ENCODE measurements at places on chromosomes 4 and X.

DNA sequence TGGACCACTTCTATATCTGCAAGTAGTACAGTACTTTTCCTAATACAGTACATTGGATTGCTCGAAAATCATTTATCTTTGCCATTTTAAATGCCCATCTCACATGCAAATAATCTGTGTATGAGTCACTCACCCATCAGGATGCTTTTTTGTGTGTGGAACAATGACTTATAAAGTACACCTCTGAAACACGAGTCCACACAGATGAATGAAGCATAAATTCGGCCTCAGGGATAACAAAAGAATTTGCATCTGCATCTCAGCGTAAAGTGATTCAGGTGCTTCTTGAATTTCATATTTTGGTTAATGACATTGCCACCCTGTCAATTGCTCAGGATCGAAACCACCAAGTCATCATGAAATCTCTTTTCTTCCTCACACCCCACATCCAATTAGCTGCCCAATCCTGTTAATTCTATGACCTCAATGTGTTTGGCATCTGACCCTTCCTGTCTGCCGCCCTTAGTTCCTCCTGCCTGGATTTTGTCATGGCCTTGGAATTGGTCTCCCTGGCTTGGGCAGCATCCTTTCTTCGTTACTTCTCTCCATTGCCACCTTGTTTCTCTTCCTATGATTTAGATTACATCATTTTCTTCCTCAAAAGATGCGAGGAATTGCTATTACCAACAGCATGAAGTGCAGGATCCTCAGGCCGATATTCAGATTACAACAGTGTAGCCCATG lies 161.6 kb upstream of the MID1 start:
- no peak for DNase-seq

GRCh38 chrX:123833387-123833786 lies 26.5 kb upstream of the XIAP start:
- DNase-seq = peak; percentile 29

GRCh38 chr4:139279760-139280620 lies at the start of gene MGARP:
Gene MGARP, minus strand, starts transcription at chr4:139280225. Its CDS starts 67 bp downstream, at chr4:139280158.
- peak; percentile 13 for DNase-seq

- DNase-seq = no peak
Observed at GRCh38 chrX:15418041-15418706, 34.0 kb upstream of the VEGFD start.

DNA sequence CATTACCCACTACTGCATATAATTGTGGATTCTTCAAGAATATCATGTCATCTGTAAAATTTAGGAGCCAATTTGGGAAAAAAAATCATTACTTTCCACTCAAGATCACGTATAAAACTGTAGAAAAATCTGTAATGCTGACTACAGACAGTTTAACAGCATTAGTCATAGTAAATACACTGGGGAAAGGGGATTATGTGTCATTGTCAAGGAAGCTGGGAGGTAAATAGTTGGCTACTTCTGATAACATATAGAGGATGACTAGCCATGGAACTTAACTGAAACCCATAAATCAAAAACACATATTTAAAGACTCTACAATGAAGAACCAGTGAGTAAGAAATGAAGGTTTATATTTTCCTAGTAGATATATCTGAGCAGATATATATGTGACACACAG lies 1666.4 kb upstream of the IGFBP7 start:
- no peak for DNase-seq

DNA sequence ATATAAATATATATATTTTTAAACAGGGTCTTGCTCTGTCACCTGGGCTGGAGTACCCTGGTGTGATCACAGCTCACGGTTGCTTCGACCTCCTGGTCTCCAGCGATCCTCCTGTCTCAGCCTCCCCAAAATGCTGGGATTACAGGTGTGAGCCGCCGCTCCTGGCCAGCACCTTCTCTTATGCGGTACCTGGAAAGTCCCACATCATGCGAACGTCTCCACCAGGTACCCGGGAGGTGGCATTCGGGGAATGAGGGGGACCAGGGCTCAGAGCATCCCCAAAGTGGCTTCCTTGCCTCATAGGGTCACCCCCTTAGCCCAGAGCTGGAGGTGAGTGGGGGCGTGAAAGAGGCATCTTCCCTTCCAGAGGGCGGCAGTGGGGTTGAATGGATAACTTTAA lies 84.0 kb upstream of the PPP2R3B start:
- DNase-seq = no peak

DNA sequence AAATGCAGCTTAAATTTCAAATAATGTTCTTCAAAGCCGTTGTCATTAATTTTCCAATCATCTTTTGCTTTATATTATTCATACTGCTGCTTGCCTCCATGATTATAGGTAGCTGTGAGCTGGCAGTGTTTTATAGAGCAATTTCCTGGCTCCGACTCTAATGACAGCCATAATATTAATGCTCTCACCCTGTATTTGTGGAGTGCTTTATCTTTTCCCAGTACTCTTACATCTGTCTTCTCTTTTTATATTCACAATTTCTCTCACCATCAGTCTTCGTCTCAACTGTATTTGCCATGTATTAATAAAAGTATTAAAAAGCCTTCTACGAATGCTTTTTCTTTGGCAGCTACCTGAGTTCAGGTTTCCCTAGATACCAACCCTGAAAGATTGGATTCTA lies 21.0 kb downstream of the ATXN3L start:
- no peak for DNase-seq

DNA sequence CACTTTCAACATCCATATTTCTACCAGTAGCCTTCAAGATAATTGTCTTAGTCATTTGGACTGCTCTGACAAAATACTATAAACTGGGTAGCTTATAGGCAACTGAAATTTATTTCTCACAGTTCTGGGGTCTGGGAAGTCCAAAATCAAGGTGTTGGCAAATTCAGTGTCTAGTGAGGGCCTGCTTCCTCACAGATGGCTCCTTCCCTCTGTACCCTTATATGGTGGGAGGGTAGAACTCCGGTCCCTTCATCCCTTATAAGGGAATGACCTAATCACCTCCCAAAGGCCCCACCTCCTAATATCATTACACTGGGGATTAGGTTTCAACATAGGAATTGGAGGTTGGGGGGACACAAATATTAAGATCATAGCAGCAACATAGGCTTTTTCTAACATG lies 7.4 kb upstream of the TBC1D25 start:
- no peak for DNase-seq

DNA sequence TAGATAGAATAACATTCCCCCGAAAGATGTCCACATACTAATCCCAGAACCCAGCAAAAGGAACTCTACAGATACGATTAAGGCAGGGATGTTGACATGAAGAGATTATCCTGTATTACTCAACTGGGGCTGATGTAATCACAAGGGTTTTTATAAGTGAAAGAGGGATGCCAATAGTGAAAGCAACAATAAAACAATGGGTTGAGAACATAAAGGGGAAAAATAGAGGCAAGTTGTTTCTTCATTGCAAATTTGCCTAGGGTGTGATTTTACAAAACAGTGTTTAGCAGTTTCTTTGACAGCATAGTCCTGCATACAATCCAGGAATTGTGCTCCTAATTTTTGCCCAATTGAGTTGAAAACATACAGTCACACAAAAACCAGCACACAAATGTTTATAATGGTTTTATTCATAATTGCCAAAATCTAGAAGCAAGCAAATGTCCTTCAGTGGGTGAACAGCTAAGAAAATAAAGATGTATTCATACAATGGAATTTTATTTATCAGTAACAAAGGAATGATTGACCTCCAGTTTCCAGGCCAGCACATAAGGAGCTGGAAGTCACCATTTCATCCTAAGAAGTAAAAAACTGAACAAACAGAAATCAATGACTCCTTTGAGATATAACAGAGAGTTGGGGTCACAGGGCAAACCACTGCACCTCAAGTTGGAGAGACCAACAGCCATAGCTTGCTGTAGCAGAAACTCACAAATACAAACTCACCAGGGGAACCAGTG lies 107.2 kb downstream of the CENPC start:
- DNase-seq = no peak

- DNase-seq = no peak
Observed at GRCh38 chr4:80462621-80463091, 127.1 kb downstream of the CFAP299 start.

GRCh38 chrX:12580548-12580947 lies 210.7 kb upstream of the PRPS2 start:
- DNase-seq = no peak

- no peak for DNase-seq
Observed at GRCh38 chrX:133947996-133948395, 37.4 kb downstream of the GPC3 start.

- no peak for DNase-seq
Observed at GRCh38 chrX:103773445-103773844, 3.2 kb upstream of the PLP1 start.
